ENCODE measurements at places on chromosomes 12 and 14.

DNA sequence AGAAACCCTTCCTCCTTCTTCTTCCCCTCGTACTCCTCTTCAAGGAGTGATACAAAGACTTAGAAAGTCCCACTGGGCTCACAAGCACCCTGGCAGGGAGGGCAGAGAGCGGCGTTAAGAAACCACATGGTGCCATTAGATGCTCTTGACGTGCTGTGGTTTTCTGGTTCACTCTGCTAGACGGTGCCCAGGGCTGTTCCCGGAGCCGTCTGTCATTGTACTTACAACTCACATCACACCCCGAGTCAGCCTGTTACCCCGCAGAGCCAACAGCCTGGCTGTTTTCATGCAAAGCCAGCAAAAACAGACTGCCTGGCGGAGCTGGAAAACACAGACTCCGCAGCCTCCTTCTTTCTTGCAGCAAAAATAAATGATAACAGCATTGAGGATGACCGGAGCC, 232.6 kb upstream of the TBX3 start:
- no peak for DNase-seq

DNA sequence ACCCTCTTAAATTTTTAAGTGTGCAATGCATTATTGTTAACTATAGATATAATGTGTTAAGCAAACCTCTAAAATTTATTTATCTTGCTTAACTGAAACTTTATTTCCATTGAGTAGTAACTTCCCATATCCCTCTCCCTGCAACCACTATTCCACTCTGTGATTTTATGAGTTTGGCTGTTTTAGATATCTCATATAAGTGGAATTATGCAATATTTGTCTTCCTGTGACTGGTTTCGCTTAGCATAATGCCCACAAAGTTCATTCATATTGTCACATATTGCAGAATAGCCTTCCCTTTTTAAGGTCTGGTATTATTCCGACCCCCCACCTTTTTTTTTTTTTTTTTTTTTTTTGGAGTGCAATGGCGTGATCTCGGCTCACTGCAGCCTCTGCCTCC, 247.6 kb downstream of the EMP1 start:
- DNase-seq, result no peak

- no peak for DNase-seq
Measured at GRCh38 chr12:104258476-104259067, 43.0 kb downstream of the TXNRD1 start.

DNA sequence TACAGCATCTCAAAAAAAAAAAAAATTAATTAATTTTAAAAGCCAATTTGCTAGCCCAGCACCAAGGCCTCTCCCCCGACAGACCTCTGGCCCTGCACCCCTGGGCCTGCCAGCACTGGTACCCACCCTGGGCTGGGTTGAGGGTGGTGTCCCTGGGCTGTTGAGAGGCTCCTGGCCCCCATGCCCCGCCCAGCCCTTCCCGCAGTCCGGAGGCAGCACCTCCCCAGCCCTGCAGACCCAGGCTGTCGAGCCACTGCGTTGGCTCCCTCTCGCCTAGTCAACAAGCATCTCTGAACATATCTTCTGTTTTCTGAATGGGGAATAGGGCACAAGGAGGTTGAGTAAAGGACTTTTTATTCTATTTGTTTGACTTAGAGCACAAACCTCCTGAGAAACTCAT, 87.1 kb downstream of the FBXL14 start:
- no peak for DNase-seq

DNA sequence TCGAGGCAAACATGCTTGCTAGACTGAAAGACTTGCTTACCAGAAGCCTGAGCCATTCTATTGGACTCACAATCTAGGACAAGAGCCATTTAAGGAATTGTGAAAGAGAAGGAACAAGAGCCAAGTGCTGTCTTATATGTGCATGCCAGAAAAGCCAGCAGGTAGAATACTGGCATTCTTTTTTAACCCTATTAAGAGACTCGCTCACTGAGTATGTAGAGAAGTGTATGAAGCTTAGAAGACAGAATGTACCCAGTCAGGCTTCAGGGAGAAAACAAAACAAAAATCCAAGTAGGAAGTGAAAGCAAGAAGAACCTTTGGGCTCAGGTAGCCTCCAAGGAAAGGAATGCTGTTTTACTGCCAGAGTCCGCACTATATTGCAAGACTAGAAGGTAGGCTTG, 65.9 kb downstream of the DCAF5 start:
- no peak for DNase-seq

DNA sequence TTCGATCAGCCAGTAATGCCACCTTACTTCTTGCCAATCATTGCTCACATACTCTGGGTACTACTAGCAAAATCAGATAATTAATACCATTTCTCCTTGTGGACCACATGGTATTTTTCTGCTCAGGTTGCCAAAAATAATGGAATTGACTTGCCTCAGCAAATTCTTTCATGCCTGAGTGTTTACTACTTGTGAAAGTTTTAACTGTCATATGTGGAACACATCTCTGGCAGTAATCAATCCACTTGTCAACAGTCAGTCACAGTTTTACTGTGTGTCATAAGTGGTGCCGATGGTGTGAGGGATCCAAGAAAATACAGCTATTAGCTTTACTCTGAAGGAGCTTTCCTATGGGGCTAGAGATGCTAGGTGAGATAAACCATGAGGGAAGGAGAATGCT, 55.3 kb upstream of the ATF1 start:
- DNase-seq, result no peak

GRCh38 chr14:88005978-88006851, 1.3 kb downstream of the GPR65 start:
- peak; percentile 73 for DNase-seq

- no peak for DNase-seq
Measured at GRCh38 chr12:113482334-113482733, 10.7 kb upstream of the LHX5 start.

DNA sequence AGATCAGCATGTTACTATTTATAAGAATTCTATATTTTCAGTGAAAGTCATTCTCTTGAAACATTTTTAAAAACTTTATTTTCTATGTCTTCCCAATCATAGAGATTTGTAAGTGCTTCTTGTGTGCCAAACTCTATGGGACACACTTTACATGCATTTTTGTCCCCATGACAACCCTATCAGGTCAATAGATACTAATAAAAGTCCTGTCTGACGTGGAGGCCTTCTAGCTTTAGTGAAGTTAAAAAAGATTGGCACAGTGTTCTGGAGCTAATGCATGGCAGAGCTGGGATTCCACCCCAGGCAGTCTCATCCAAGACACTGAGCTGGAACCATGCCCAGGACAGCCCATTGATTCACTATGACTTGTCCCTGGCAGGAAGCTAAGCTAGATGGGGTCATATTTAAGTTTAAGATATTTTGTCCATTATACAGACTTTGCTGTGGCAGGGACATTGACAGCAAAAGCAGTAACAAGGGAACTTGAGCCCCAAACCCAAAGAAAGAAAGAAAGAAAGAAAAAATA, 28.1 kb downstream of the TTC6 start:
- DNase-seq, result no peak

DNA sequence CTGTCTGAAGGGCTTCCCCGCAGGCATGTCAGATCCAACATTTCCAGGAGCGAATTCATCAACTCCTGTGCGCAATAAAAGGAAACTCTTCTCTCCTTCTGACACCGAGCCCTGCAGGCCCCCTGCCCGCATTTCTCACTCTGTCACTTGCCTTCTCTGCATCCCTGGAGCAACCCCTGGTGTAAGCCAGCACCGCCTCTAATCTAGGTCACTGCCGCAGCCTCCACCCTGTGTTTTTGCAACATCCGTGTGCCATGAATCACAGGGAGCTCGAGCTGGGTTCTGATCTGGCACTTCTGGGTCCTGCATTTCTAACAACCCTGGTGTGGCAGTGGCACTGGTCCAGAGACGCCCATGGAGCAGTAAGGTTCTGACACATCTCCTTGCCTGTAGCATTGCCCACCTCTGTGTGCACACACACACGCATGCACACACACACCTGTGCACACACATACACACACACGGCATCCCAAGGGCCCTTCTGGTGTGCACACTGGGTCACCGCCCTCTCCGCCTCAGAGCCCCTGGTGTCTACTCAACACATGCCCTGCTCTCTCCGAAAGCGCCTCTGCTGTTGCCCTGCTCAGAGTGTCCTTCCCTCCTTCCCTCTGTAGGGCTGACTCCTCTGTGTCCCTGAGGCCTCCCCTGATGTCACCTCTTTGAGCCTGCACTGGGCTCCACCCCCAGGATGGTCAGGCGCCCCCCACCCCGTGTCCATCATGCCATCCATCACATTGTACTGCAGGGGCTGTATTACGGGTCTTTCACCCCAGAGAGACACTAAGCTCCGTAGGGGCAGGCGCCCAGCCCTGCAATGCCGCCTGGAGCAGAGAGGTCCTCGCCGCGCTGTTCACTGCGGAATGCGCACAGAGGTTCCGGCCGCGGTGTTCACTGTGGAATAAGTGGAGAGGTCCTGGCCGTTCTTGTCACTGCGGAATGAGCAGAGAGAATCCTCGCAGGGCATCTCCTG, 111.4 kb upstream of the SFSWAP start:
- DNase-seq, result no peak

- DNase-seq, result no peak
Measured at GRCh38 chr12:128861226-128862016, 8.1 kb downstream of the GLT1D1 start.

- DNase-seq, result no peak
Measured at GRCh38 chr12:26264215-26264838, 69.0 kb downstream of the SSPN start.

DNA sequence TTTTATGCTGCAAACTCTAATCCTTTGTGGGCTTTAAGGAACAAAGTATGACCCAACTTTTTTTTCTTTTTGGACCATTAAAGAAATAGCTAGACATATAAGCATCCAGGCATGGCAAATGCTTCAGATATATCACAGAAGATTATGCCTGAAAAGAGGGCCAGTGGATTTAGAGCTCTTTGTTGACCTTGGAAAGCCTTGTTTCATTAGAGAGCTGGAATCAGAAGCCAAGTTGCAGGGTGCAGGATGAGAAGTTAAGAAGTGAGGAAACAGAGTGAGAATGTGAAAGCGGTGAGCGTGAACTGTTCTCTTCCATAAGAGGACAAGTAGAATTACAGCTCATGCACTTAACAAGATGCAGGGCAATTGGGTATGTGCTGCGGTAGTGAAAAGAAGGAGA, 373.7 kb downstream of the SYT1 start:
- DNase-seq, result no peak

DNA sequence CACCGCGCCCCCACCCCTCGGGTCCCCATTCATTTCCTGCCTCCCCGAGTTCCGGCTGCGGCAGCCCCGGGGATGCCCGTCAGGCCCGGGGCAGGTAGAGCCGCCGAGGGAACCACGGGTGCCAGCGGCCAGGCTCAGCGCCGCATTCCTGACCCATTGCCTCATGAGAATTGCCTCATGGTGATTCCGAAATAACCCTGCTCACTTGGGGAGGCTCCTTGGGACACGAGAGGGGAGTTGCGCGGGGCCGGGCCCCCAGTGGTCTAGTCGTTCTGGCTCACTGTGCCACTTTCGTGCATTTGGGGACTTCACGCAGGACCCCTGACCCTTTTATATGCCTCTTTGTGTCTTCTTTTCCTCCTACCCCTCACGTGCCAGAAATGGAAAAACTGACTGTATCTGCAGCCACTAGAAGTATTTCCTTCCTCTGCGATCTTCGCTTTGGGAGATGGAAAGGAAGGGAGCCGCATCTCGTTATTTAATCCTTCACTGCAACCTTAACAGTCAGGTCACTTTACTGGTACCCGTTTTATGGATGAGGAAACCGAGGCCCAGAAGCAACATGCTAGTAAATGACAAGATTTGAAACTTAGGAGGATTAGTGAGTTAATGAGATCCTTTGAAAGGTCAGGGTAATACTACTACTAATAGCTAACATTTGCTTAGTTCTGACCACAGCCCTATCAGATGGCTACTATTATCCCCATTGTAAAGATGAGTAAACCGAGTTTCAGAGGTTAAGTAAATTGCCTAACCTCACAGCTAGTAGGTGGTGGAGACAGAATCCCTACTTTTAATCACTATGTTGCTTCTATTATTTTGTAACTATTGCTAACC, 768 bp downstream of the PTPN11 start:
- DNase-seq, result peak; percentile 37

DNA sequence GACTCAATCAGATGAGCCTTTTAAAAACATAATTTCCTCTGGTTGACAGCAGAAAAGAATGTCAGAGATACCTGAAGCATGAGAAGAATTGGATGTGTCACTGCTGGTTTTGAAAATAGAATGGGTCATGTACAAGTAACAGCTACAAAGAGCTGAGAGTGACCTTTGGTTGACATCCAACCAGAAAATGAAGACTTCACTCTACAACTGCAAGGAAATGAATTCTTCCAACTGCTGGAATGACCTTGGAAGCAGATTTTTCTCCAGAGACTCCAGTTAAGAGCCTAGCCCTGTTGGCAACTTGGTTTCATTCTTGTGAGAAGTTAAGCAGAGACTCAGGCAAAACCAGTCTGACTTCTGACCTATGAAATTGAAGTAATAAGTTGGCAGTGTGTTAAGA, 505.9 kb downstream of the SLC16A7 start:
- no peak for DNase-seq

DNA sequence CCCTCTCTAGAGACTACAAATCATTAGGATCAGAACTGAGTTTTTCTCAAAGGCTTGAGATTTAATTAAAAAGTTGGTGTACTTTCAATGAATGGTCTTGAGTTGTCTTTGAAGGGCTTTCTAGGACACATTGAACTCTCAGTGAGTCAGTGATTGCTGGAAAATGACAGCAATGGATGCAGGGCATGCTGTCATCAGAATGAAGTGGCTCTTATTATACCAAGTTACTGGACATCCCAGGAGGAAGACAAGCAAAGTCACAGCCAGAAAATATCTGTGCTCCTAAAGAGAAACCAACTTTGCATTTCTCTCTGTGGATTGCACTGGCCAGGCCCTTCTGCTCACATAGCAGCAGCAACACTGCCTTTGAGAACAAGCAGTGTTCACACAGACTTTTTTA, 112.6 kb downstream of the PRIMA1 start:
- no peak for DNase-seq

GRCh38 chr12:51740536-51740935, 108.0 kb downstream of the FIGNL2 start:
- no peak for DNase-seq

- DNase-seq, result no peak
Measured at GRCh38 chr12:11731455-11731854, 82.0 kb downstream of the ETV6 start.

GRCh38 chr12:115210533-115211252, 526.7 kb upstream of the TBX3 start:
- no peak for DNase-seq

- DNase-seq, result no peak
Measured at GRCh38 chr12:130775953-130776856, 60.1 kb upstream of the RIMBP2 start.

- no peak for DNase-seq
Measured at GRCh38 chr14:38901791-38902190, 201.2 kb downstream of the SEC23A start.

GRCh38 chr14:99891900-99892299, 98.7 kb downstream of the EML1 start:
- DNase-seq, result no peak

All from Kasumi-1 (cell line).